Stimulated activated CD4-positive, alpha-beta T cell treated with anti-CD3 and anti-CD28 coated beads, Interleukin-1b, Interleukin-23, amount 100 ng/mL, for 1 hour (primary cell): ENCODE measurements at places on chromosomes 6 and 20.

- no peak for DNase-seq
These were observed 917 bp upstream of the TEAD3 start for GRCh38 chr6:35497571-35498421.

DNA sequence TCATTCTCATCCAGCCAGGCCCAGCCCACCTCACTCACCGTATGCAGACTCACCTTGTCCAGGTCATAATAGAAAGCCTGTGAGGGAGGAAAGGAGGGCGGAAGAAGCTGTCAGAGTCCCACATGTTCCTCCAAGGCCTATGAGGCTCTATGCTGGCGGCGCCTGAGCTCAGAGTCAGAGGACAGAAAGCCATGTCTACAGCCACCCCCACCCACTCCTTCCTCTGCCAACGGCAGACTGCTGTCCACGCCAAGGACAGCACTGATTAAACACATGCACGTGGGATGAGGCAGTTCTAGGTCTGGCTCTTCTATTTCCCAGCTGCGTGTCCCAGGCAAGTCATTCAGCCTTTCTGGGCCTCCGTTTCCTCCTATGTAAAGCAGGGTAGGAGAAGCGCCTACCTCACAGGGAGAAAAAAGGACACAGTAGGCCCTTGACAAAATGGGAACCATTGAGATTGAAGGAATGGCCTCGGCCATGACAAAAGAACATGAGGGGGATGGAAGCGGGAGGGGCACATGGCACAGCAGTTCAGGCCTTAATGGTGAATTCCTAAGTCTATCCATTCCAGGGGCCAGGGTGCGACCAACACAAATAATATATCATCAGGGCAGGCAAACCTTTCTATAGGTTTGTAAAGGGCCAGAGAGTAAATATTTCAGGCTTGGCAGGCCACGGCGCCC lies 80.1 kb downstream of the RIPOR3 start:
- DNase-seq: no peak

DNA sequence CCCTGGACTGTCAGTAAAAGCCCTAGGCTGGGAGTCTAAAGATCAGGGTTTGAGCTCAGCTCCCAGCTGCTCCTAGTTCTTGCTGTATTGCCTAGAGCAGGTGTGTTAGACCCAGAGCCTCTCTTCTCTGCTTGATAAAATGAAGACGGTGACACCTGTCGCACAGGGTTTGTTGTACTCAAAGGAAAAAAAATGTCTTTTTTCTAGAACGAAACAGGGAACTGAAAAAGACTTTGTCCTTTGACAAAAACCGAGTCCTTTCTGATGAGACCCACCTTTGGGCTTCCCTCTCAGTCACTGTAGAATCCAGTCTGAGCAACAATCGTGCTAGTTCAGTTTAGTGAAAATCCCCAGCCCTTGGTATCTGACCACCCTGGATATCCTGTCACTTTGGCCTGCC lies 102.1 kb upstream of the LAMP5 start:
- DNase-seq: no peak

DNA sequence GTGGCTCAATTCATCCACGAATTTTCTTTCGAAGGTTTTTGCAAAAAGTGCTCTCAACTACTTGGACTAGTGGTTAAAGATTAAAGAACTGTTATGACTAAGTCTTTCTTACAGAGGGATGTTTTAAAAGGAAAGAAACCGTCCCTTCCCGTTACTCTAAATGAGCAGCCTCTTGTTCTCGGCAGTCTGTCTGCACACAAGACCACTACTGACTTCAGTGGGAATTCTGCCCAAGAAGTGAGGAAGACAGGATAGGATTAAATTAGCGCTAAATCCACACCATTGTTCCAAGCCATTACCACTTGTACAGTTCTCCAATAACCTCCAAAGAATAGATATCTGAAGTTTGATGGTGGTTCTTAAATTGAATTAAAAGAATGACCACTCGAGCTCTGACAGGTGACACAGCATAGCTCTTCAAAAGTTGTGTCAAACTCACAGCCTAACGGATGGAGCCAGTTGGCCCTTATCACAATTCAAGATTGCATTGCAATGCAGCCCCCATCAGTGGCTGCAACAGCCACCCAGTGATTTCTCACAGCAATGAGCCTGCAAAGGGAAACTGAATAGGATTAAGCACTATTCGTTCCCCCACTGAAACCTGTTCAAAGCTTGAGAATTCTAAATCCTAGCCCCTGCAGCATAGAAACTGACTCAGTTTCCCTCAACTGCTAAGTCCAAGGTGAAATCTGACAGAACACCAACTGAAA lies 1.8 kb downstream of the EPB41L2 start:
- DNase-seq: no peak

- no peak for DNase-seq
These were observed 2.4 kb upstream of the SPEF1 start for GRCh38 chr20:3783511-3784195.

DNA sequence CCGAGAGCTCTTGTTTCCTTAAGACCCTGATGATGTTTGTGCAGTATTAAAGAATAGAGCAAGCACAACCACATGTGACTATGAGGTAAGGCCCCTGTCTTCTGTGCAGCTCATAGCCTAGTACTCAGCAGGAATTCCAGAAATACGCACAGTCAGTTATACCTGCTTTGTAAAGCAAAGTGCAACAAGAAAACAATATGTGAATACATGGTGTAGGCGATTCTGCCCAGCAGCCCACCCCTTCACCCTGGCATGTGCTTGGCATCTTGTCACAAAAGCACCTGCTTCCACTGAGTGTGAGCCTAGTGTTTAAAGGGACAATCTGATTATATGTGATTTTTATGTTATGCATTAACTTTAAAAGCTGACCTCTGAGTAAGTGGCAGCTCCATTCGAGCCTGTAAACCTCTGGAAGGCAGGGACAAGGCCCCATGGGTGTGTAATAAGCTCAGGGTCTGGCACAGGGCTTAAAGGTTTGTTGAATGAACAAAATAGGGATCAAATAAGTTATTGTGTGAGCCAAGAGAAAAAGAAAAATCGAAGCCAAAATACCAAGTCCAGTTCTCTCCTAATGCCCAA lies 148.7 kb downstream of the DOK5 start:
- no peak for DNase-seq

GRCh38 chr6:109197061-109197460 lies 101.8 kb downstream of the CEP57L1 start:
- DNase-seq: no peak

GRCh38 chr20:4788314-4788713 lies 66.6 kb downstream of the PRND start:
- no peak for DNase-seq

DNA sequence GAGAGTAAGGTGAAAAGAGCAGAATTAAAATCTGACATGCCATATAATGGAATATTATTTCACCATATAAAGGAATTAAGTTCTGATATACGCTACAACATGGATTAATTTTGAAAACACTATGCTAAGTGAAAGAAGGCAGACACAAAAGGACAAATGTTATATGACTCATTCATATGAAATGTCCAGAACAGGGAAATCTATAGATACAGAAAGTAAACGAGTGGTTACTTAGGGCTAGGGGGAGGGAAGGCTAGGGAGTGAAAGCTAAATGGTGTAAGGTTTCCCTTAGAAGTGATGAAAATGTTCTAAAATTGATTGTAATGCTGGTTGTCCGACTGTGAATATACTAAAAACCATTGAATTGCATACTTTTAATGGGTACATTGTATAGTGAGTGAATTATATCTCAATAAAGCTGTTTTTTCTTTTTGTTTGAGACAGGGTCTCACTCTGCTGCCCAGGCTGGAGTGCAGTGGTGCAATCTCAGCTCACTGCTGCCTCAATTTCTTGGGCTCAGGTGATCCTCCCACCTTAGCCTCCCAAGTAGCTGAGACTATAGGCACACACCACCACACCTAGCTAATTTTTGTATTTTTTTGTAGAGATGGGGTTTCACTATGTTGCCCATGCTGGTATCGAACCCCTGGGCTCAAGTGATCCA lies 8.2 kb downstream of the PRPH2 start:
- no peak for DNase-seq

DNA sequence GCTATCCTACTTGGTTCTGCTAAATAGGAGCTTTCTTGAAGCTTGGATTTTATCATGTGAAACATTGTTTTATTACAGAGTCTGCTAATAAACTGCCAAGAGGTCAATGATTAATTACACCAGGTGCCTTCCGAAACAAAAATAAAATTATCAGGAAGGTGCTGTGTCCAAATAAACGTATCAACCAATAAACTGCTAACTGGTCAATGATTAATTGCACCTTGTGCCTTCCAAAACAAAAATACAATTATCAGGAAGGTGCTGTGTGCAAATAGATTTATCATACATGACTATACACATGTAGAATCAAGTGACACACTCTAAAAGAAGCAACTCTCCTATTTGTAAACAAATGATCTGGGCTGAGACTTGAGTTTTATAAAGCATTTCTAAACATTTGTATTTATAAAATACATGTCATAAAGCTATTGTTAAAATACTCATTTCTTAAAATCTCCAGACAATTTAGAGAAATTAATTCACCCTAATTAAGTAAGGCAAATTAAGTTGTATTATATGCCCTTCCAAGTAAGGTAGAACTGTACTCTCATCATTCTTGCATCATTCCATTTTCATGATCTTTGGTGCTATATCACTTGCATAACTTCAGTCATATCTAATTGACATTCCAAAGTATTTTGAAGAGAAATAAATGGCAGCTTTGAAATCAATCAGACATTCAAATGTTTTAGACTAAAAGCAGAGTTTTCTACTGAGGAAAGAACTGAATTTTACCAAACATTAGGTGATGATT lies 26.8 kb downstream of the SPTLC3 start:
- no peak for DNase-seq

DNA sequence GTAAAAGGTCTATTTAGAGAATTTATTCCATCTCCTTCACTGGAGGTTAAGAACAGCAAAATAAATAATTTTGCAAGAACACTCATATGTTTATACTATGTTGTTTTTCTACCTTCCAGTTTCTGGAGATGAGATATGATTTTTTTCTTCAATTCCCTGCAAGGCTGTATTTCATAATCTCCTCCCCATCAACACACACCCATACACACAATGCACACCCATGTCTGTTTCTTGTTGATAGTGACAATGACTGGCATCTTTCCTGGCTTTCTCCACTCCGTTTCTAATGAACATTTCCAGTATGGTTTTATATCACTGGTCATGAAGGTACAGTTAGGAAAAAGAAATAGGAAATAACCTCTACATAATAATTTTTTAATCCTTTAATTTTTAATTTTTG lies 202.1 kb downstream of the ARHGAP18 start:
- DNase-seq: no peak

- no peak for DNase-seq
These were observed 48.9 kb downstream of the B4GALT5 start for GRCh38 chr20:49664612-49665313.

- no peak for DNase-seq
These were observed 1050.3 kb upstream of the MAP3K7 start for GRCh38 chr6:91637217-91637616.

- DNase-seq: no peak
These were observed 75.3 kb upstream of the MRAP2 start for GRCh38 chr6:83958241-83958685.

DNA sequence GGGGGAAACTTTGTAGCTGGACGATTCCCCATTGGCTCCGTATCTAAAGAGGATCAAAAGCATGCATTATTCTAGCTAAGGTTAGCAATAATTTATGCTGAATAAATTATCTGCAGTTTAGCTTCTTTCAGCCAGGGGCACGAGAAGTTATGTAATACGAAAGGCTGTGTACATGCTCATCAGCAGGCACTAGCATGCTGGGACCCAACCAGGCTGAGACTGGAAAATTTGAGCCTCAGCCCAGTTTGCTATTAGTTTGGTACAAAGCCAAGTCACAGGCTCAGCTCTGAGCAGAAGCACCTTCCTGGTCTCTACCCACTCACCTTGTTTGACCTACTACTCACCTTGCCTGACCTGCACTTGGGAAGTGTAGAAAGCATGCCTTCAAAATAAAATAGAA lies 328.1 kb upstream of the ARID1B start:
- DNase-seq: no peak

DNA sequence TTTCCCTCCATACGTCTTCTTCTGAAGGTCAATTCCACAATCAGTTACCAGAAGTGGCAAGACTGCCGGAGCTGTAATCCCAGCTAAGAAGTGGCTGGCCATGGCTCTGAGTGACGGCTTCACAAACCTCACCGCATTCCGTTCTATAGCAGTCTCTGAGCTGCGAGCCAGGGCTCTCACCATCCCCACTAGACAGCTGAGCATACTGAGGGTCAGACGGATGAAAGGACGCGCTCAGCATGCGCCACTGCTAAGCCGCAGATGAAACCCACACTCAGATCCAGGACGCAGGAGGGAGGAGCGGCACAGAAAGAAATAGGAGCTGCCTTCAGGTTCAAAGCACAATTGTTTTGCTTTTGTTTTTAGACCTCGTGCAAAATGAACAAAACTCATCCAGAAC lies 97.9 kb downstream of the ANKRD60 start:
- no peak for DNase-seq

GRCh38 chr6:139640921-139641320 lies 266.5 kb upstream of the CITED2 start:
- no peak for DNase-seq

DNA sequence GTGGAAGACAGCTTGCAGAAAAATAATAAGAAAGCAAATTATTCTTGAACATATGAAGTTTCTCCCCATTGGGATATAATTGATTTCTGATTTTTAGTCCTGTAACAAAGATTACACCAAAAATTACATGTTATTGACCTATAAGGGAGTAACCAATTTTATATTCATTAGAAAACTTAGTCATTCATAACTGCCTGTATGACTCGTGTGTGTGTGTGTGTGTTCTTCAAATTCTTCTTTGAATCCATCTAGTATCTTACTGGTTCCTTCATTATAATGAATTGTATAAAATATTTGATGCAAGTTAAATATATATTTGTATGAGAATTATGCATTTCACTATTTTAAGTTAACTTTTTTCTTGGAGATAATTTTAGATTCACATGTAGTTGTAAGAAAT lies 310.4 kb downstream of the HAO1 start:
- DNase-seq: no peak

GRCh38 chr20:50464026-50464724 lies 46.0 kb upstream of the PTPN1 start:
- DNase-seq: no peak

DNA sequence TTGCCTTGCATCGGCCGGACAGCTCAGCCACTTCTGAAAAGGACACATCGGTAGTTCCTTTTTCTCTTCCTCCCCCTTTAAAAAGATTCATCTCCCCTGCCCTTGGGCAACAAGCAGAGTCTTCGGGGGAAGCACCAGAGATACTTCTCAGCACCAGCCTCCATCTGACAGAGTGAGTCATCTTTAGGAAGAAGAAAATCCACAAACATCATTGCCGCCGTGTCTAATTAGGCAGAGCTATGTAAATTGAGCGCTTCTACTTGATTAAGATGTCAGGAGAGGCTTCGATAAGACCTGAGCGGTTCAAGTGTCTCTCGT lies 186.4 kb downstream of the TAF4 start:
- no peak for DNase-seq

DNA sequence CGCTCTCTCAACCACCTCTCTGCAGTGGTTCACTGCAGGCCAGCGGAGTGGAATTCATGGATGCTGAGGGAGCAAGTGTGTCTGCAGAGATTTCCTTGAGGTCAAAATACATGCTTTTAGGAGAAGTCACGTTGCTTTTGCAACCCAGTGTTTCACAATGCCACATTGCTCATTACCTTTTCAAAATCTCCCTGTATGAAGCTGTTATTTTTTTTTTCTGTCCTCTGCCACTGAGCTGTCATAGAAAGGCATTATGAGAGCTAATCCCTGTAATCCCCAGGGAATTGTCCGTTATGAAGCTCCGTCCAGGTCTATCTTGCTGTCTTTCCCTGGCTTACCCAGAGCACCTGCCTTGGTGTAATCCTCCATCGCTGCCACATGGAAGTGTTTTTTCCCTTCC lies 60.5 kb upstream of the SLC22A23 start:
- DNase-seq: no peak

GRCh38 chr6:81668615-81669047 lies 83.8 kb downstream of the TENT5A start:
- no peak for DNase-seq

GRCh38 chr6:43666196-43666920 lies 21.2 kb downstream of the MRPS18A start:
- DNase-seq: no peak
